ENCODE measurements at places on chromosomes 4 and X. TPM values are rescaled to one million over a fixed set of nuclear protein-coding genes. Genes with fewer than 3 reads are reported as not detected.

GRCh38 chrX:107672955-107673378, 44.7 kb downstream of the PRPS1 start:
- no peak overlapping the region for H3K4me3 ChIP-seq
- H3K4me1 ChIP-seq, result 0 out of 2 replicates have a peak, but pooled peaks cover 1% of the 10 kb centered on the region
- H3K27me3 ChIP-seq, result peaks cover 11% of the 10 kb centered on the region

GRCh38 chrX:99305573-99305972, 1104.5 kb downstream of the PCDH19 start:
- no peak overlapping the region for H3K4me3 ChIP-seq
- H3K36me3 ChIP-seq, result no peaks in the 10 kb centered on the region
- no peak overlapping the region for H3K27ac ChIP-seq
- no peaks in the 10 kb centered on the region for H3K27me3 ChIP-seq
- H3K4me1 ChIP-seq, result no peaks in the 10 kb centered on the region
- no peak for DNase-seq

AFAP1 gene
- total RNA-seq, result 48.2 TPM

DNA sequence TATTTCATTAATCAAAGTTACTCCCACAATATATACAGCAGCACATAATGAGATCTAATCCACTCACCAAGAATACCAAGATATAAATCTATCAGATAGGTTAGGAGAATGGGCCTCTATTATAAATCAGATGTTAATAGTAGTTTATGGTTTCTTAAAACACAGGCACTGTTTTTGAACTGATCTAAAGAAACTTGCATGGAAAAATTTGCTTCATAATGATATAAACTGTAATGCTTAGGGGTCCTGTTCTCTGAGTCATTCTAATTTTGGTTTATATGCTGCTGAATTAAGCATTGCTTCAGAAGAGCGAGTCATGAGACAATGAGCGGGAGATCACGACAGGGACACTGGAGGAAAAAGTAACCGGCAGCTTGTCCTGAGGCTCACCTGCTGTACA, 113.3 kb upstream of the OTUD4 start:
- DNase-seq, result peak; percentile 55
- H3K4me1 ChIP-seq, result no peaks in the 10 kb centered on the region
- no peak overlapping the region for H3K4me3 ChIP-seq

XAGE1A gene
- total RNA-seq, result not detected

CLNK gene
- total RNA-seq, result not detected

GRCh38 chr4:69440308-69440707, 55.4 kb downstream of the UGT2B4 start:
- no peak for DNase-seq
- H3K36me3 ChIP-seq, result no peaks in the 10 kb centered on the region
- H3K4me3 ChIP-seq, result no peak overlapping the region
- H3K4me1 ChIP-seq, result no peaks in the 10 kb centered on the region
- H3K27ac ChIP-seq, result no peak overlapping the region

DNA sequence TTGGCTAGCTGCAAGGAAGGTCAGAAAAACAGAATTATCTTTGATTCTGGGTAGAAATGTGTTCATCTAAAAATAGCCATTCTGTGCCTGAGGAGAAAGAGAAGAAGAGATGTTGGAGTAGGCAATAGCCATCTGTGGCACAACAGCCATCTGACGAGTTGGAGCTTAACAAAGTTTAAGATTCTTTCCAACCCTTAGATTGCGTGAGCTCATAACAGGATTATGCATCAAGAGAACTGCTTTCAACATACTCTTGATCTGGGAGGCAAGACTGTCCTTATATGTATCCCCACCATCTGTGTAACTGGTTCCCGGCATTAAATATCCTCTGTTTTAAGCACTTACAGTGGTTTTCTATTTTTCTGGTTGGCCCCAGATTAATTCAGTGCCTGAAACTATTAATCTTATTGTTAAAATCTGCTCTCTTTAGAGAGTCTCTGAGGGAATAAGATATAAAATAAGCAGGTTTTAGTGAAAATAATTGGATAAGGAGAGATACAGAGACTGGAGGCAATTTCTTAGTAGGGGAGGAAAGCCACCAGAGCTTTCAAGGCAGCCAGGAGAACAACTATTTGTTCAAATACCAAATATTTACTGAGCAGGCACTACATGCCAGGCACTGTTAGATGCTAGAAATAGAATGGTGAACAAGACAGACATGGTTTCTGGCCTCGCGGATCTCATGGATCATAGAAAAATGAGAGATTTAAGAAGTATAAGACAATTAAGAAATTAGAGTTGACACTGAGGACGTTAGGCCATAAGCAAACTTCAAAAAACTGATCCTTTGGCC, 398.0 kb downstream of the SMARCA1 start:
- no peaks in the 10 kb centered on the region for H3K27me3 ChIP-seq
- H3K27ac ChIP-seq, result no peak overlapping the region
- no peaks in the 10 kb centered on the region for H3K4me1 ChIP-seq
- H3K4me3 ChIP-seq, result no peak overlapping the region
- H3K36me3 ChIP-seq, result no peaks in the 10 kb centered on the region

DNA sequence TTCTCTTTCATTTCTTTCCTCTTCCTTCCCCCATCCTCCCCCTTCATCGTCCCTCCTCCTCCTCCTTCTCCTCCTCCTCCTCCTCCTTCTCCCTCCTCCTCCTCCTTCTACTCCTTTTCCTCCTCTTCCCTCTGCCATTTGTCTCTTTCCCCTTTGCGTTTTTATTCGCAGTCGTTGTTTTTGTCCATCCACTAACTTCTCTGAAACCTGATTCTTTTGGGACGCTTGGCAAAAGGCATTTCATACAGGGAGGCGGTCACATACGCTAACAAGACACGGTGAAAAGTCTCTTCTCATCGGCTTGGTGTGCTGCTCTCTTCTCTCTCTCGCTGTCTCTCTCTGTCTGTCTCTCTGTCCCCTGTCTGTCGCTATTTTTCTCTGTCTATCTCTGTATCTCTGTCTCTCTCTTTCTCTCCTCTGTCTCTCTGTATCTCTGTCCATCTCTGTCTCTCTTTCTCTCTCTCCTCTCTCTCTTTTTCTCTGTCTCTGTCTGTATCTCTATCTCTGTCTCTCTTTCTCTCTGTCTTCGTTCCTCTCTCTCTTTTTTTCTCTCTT, 5.4 kb upstream of the SHOX start:
- no peak overlapping the region for H3K27ac ChIP-seq
- H3K27me3 ChIP-seq, result peaks cover 1% of the 10 kb centered on the region
- H3K4me1 ChIP-seq, result no peaks in the 10 kb centered on the region
- no peak for DNase-seq
- no peaks in the 10 kb centered on the region for H3K36me3 ChIP-seq

CCNB3 gene
- total RNA-seq, result 0.18 TPM

SMIM31 gene
- total RNA-seq, result not detected

IBSP gene
- total RNA-seq, result not detected

DNA sequence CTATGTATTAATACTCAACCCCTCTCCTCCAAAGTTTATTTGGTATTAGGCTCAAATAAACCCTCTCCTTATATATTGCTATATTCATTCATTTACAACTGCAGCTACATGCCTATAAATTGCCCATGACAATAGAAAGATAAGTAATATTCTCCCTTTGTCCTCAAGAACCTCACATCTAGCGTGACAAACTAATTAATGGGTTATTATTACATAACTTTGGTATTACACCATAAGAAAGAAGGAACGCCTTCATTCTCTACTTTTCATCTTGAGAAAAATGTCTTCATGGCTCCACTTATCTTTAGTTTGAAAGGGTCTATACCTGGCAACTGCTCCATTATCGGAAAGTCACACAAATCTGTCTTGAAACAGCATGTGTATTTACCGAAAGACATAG, 157.7 kb upstream of the RASGEF1B start:
- no peak overlapping the region for H3K27ac ChIP-seq
- no peaks in the 10 kb centered on the region for H3K27me3 ChIP-seq
- no peak for DNase-seq
- H3K36me3 ChIP-seq, result no peaks in the 10 kb centered on the region
- H3K4me3 ChIP-seq, result no peak overlapping the region

DNA sequence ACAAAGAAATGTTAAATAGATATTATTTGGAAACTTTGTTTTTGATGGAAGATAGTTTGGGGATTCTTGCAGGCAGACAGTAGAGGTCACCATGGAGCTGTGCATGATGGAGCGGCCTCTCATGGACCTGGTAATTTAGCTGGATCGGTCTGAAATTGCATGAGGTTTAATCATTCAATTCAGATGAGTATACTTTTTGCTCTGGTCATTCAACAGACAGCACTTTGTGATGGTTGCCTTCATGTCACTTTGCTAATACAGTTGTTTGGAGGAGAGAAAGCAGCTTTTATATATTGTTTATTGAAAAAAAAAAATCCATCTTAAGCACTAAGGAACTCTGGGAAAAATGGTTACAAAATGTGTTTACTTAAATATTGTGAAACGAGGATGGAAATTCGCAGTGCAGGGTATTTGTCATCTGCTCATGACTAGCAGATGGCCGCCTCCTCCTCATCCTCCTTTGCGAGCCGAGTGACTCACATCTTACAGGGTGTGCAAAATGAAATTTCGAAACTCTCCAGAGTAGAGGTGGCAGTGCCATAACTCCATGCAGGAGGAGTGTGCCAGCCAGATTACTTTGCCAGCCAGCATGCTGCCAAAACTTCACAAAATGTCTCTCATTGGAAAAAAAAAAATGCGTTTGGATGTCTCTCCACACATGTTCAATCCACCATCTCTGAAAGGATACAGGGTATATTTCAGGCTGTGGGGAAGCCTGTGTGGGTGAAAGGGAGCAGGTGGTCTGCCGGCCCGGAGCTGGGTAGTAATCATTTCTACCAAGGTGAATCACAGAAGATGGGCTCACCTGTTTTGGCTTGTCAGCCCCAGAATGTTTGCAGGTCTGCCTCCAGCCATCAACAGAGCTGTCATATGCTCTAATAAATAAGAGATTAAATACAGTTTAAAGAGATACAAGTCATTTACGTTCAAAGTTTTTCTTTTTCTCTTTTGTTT, 314.9 kb upstream of the DIPK2B start:
- DNase-seq, result peak; percentile 92
- H3K36me3 ChIP-seq, result no peaks in the 10 kb centered on the region
- H3K27me3 ChIP-seq, result peaks cover 2% of the 10 kb centered on the region
- peak overlapping the region; percentile 23 for H3K4me3 ChIP-seq

RNF150 gene
- total RNA-seq, result 18.1 TPM

- H3K36me3 ChIP-seq, result no peaks in the 10 kb centered on the region
- H3K27ac ChIP-seq, result no peak overlapping the region
- no peak for DNase-seq
- H3K27me3 ChIP-seq, result no peaks in the 10 kb centered on the region
These were observed 225.8 kb upstream of the NOCT start for GRCh38 chr4:138789796-138790195.

GPR173 gene
- 1.1 TPM for total RNA-seq

CHIC2 gene
- total RNA-seq, result 65.0 TPM

HSFX4 gene
- total RNA-seq, result not detected

- peaks cover 9% of the 10 kb centered on the region for H3K4me1 ChIP-seq
- no peak overlapping the region for H3K4me3 ChIP-seq
- no peaks in the 10 kb centered on the region for H3K36me3 ChIP-seq
- H3K27me3 ChIP-seq, result no peaks in the 10 kb centered on the region
- DNase-seq, result no peak
These were observed 26.3 kb downstream of the AREG start for GRCh38 chr4:74471264-74471663.

HEPH gene
- total RNA-seq, result 23.5 TPM

DNA sequence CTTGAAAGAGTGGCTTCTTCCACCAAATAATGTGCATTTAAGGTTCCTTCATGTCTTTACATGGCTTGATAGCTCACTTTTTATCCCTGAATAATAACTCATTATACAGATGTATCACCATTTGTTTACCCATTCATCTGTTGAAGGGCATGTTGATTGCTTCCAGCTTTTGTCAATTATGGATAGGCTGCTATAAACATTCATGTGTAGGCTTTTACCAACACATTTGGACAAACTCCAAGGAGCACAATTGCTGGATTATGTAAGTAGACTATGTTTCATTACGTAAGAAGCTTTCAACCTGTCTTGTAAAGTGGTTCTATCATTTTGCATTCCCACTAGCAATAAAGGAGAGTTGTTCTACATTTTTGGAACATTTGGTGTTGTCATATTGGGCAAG, 2637.0 kb downstream of the PCDH7 start:
- no peaks in the 10 kb centered on the region for H3K36me3 ChIP-seq
- H3K27me3 ChIP-seq, result no peaks in the 10 kb centered on the region
- DNase-seq, result no peak
- no peak overlapping the region for H3K27ac ChIP-seq

DNA sequence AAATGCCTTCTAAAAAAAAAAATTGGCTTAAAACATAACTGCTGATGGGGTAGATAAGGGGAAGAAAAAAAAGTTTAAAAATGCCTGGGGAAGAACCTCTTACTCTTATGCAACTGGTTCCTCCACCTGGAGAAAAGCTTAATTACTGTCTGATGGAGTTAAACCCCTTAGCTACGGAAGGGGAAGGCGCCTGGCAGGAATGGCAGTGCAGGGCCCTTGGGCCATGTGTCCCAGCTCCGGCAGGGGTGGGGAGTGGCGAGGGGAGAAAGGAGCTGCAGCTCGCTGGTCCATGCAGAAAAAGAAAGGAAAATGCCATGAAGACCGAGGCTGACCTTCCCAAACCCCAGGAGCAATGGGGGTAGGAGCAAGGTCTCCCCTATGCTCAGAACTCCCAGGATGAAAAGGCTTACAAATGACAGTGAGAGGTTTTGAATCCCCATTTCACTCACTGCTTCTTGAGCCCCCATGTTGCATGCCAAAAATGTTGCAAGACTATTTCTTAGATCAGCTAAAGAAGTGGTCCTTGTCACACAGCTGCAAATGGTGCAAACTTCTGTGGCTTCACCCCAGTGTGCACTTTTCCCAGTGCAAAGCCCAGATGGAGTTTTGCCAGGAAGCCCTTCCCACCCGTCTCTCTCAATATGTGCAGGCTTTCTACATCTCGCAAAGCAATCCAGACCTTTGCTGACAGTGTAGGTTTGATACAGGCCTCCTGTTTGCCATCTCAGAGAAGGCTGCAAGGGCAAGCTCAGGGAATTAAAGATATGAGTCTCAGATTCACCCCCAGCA, 204.8 kb upstream of the CT83 start:
- no peak overlapping the region for H3K27ac ChIP-seq
- no peaks in the 10 kb centered on the region for H3K36me3 ChIP-seq
- no peaks in the 10 kb centered on the region for H3K4me1 ChIP-seq
- H3K27me3 ChIP-seq, result no peaks in the 10 kb centered on the region
- no peak for DNase-seq
